Effector memory CD4-positive, alpha-beta T cell (primary cell): ENCODE measurements at places on chromosomes 6 and 20.

GRCh38 chr6:81750681-81751387 lies 1.6 kb downstream of the TENT5A start:
- no peak for DNase-seq

DNA sequence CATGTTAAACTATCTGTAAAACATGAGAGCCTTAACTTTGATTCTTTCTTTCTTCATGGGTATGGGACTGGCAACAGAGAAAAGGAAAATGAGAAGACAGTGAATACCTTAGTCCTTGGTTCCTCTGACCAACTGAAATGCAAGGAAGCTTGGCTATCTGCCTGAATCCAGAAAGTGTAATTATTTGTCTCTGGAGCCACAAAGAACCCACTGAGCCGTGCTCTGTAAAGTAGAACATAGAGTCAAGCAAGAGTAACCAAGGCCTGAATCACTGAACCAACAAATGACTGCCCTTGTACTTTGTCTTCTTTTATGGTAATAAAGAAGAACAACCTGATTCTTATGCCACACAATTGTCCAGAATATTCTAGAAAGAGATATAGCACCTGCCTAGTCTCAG lies 27.6 kb downstream of the PKHD1 start:
- no peak for DNase-seq

- DNase-seq, result no peak
Measured at GRCh38 chr20:52139986-52140385, 51.6 kb downstream of the ZFP64 start.

GRCh38 chr6:17945111-17945510 lies 42.3 kb downstream of the KIF13A start:
- no peak for DNase-seq

GRCh38 chr6:28586324-28586723 lies 60.6 kb downstream of the GPX5 start:
- no peak for DNase-seq

GRCh38 chr6:79134699-79135474 lies 56.8 kb upstream of the PHIP start:
- DNase-seq, result no peak

DNA sequence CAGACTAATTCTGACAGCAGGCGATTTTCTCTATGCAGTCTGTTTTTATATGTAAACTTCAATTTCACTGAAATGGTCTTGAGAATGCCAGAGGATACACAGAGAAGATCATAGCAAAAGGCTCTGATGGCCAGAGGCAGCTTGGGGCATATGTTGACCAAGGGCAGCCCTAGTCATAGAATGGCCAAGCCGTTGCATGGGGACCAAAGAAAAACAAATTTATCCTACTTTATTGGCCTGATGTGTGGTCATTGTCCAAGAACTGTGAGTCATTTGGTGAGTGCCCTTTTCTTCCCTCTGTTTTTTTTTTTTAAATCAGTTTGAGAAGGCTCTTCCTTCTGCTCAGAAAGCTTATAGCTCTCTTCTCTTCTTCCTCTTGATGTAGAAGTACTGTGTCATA lies 5.8 kb downstream of the HDGFL1 start:
- no peak for DNase-seq
